Activated naive CD8-positive, alpha-beta T cell treated with anti-CD3 and anti-CD28 coated beads for 36 hours (primary cell): ENCODE measurements at places on chromosomes 1 and 21. TPM values are rescaled to one million over a fixed set of nuclear protein-coding genes. Genes with fewer than 3 reads are reported as not detected.

DNA sequence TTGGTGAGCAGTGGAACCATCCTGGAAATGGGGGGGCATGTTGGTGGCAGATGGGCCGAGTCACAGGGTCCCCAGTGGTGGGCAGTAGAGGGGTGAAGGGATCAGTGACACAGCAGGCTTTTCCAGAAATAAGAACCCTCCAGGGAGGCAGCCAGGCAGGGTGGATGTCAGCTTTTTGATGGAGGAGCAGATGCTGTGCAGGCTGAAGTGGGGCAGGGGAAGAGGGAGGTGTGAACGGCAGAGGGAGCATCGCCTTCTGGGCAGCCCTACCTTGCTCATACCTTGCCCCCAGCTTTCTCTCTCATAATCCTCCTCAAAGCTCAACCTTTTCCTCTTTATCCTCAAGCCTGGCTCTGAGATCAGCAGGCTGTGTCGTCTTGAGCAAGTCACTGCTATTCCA lies 131.8 kb upstream of the IPO9 start:
- no peak for DNase-seq

GRCh38 chr1:34332996-34333395 lies 156.3 kb downstream of the C1orf94 start:
- DNase-seq: no peak

- DNase-seq: no peak
These were observed 77.9 kb downstream of the GTF2B start for GRCh38 chr1:88813471-88813870.

- no peak for DNase-seq
These were observed 7.4 kb downstream of the IFFO2 start for GRCh38 chr1:18948913-18949685.

GRCh38 chr1:51564124-51564523 lies 45.1 kb upstream of the EPS15 start:
- no peak for DNase-seq

DNA sequence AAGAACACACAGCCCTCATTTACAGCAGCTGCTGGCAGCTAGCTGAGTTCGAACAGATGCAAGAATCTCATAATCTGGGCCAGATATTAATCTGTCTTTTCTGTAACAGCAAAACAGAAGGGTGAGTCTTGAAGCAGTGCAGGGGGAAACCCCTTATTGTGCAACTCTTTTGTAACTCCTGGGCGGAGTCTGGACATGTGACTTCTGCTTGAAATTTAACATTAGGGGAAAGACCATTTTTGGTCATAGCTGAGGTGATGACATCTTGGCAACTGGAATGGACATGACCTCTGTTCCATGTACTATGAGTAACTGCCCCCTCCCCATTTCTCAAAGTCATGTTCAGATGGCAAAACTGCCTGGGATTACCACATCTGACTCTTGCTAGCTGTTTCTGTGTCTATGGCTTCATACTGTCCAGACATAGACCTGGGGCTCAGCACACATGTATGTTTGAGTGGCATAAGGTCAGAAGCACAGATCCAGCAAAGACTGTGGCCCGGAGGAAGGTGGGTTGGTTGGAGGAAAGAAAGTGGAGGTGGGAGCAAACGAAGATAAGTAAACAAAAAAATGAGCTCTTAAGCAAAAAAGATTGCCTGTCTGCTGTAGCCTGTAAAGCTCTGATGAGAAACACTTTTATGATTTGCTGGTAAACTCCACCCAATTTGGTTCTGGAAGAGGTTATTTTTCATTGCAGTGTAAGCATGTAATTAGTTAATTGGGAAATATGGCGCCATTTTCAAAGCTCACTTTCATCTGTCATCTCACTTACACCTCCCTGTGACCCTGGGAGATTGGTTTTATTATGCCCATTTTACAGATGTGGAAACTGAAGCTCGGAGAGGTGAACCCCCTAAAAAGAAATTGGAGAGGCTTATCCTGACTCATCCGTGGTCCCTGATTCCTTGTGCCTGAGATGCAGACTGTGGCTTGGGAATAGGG lies 26.1 kb downstream of the ETS2 start:
- peak; percentile 23 for DNase-seq

DNA sequence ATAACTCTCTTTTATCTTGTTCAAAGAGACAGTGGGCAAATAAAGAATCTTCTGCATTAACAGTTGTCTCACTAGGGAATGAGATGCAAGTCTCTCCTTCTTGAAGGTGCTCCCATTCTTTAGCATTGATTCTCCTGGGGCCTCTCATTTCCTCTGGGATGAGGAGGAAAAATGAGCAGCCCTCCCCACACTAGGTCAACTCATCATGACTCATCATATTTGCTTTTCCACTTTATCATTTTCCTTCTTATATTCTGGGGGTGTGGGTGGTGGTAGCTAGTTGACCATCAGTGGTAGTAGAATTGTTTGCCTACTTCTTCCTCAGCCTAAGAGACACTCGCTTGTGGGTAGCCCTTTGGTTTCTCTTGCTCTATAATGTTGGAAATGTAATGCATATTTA lies 182.0 kb upstream of the C1orf87 start:
- DNase-seq: no peak

- no peak for DNase-seq
These were observed 78.1 kb downstream of the PCBP3 start for GRCh38 chr21:45721671-45722070.

- DNase-seq: no peak
These were observed 4.0 kb downstream of the JUN start for GRCh38 chr1:58779801-58780382.

DNA sequence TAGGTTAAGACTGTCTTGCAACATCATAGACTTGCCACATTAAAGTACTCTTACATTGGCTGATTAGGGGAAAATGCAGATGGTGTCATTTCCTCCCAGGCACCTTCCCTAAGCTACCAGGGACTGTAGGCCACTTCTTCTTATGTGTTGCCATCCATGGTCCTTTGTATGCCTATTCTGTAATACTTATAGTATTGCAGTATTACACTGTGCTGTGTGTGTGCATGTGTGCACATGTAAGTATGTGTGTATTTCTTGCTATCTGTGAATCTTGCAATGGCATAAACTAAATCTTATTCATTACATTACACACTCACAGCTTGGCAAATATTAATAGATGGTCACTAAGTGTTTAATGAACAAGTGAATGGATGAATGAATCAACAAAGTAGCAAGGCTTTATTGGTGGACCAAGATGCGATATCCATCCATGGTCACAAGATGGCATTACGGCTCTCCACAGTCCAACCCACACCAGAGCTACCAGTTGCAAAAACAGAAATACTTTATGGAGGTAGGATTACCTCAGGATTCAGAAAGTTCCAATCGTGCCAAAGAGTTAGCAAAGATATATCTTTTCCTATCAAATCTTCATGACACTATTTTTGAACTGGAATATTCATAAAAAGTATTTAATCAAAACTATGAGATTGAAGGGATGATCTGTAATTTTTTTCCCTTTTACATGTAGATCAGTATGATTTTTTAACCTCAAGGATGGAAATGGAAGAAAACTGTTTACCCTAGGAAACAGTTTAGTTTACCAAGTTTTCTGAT lies 160.2 kb downstream of the DENND1B start:
- peak; percentile 4 for DNase-seq

DNA sequence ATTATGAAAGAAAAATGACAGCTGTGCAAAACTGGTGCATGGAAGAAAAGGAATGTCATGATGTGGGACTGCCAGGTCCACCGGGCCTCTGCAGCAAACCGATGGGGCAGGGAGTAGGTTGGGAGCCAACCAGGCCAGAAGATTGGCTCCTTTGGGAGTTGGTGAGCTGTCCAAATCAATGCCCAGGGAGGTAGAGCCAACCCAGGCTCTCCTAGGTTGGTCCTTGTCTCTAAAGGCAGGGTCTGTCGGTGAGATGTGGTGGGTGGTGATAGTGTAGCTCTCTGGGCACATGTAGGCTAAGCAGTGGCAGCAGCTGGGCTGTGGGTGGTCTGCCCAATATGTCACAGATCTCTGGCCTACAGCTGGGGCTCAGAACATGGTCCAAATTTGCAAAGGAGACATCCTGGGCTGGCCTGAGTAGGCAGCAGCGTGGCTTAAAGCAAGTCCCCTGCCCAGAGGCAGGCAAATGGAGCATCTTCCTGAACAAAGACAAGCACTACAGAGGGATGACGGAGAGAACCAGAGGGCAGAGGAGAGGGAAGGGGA lies 61.2 kb upstream of the PRDX6 start:
- DNase-seq: no peak

DNA sequence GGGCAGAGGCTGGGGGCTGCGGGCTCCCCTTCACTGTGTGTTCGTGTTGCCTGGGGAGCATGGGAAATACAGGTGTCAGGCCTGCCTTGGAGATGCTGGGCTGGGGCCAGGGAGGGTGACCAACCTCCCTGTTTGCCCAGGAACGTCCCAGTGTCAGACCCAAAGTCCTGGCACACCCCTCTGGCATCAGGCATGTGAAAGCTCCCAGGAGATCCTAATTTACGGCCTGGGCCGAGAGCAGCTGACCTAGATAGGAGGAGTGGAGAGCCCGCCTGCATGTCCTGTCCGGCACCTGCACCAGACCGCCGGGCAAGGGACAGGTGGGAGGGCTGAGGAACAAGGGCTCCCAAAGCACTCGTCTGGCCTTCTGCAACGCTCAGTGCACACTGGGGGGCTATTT lies 124.8 kb downstream of the PRDM16 start:
- no peak for DNase-seq

- no peak for DNase-seq
These were observed 408.6 kb downstream of the PRDM2 start for GRCh38 chr1:14108356-14109275.

- no peak for DNase-seq
These were observed 1.4 kb downstream of the DUSP10 start for GRCh38 chr1:221740369-221740992.

GRCh38 chr21:38824124-38824822 lies 18.5 kb downstream of the ETS2 start:
- DNase-seq: no peak

- DNase-seq: no peak
These were observed 159.7 kb upstream of the CXADR start for GRCh38 chr21:17352996-17353655.

DNA sequence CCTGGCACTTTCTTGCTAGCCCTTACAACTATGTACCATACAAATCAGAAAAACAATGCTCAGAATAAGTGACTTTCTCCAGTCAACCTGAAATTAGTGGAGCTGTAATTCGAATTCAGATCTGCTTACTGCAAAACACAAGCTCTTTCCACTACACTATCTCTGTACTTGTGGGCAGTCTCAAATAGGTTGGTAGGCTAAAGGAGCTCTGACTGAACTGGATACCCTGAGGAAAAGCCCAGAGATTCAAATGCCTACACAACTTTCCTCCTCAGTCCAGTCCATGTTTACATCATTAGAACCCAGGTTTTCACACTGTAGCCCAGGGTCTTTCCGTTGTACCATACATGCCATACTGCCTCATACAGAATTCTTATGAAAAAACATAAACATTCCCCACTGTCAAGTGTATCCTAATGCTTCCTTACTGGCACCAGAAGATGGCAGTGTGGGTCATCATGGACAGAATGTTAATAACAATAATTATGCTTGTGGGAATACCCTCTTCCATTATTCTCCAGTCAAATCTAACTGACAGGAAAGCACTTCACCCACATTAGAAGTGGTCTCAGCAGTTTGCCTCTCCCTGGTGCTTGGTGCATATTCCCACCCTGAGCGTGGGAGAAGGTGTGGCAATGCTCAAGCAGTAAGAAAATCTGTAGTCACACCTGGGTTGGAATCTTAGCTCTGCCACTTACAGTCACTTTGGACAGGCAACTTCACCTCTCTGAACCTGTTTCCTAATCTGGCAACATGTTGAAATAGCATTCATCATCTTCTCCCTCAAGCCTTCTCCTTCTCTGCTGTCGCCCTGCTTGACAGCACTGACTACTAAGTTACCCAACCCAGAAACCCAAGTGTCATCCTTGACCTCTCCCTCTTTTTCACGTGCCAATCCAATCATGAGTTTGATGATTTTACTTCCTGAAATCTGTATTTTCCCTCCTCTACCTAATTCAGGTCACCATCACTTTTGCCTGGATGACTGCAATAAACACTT lies 14.4 kb upstream of the ZFYVE9 start:
- DNase-seq: no peak

GRCh38 chr1:41762777-41763176 lies 155.9 kb downstream of the HIVEP3 start:
- no peak for DNase-seq

DNA sequence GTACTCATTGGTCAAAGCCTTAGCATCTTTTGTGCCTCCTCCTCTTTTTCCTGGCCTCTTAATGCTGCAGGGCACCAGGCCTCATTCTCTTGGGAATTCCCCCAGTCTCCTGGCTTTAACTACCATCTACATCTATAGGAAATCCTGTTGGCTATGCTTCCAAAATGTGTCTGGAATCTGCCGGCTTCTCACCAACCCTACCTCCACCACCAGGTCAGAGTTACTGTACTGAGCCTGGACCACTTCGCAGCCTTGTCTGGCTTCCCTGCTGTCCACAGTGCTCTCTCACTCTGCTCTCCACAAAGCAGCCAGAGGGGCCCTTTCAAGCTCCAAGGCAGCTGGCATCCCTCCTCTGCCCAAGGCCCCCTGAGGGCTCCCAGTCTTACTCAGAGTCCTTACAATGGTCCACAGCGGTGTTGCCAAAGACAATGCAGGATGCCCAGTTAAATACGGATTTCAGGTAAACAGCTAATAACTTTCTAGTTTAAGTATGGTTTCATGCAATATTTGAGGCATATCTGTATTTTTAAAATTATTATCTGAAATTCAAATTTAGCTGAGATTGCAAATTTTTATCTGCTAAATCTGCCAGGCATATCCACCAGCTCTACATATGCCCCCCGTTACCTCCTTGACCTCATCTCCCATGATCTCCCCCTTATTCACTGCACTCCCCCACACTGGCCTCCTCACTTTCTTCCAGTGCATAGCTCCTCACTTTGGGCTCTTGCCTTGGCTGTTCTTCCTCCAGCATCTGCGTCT lies 34.5 kb upstream of the FAM163A start:
- no peak for DNase-seq

DNA sequence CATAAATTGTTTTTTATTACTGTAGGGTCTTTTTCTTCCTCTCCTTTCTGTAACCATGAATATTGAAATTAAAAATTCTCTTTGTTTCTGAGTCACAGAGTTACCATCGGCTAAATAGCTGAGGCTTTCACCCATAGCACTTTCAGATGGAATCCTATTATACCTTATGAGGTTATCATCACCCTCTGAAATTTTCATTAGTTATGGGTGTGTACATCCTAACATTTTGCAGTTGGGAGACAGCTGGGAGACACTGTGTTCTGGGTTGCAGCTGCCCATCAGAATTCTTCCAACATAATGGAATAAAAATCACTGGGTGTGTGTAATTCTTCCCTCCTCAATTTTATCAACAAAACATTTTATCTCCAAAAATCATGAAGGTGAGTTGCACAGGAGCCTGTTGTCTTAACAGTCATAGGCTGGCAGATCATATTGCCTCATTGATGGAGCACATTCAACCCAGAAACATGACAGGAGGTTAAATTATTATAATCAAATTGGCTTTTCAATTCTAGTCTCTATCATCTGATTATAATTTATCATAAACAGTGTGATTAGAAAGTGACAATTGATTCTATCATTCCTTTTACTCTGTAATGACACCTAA lies 17.4 kb downstream of the CYYR1 start:
- no peak for DNase-seq

TAS1R3 gene
- total RNA-seq: 0.06 TPM

HHIPL2 gene
- total RNA-seq: 0.18 TPM

RIPPLY3 gene
- 0.10 TPM for total RNA-seq

CFAP74 gene
- 0.31 TPM for total RNA-seq

CD48 gene
- 376 TPM for total RNA-seq

SFN gene
- total RNA-seq: 0.43 TPM
